Right renal cortex interstitium (tissue), 3 donors: ENCODE measurements at places on chromosomes 7 and 10. TPM values are rescaled to one million over a fixed set of nuclear protein-coding genes. Genes with fewer than 3 reads are reported as not detected.

Gene AZGP1
- 71.9 TPM for polyA plus RNA-seq

Gene UCN3
- polyA plus RNA-seq = 2.9 TPM

DNA sequence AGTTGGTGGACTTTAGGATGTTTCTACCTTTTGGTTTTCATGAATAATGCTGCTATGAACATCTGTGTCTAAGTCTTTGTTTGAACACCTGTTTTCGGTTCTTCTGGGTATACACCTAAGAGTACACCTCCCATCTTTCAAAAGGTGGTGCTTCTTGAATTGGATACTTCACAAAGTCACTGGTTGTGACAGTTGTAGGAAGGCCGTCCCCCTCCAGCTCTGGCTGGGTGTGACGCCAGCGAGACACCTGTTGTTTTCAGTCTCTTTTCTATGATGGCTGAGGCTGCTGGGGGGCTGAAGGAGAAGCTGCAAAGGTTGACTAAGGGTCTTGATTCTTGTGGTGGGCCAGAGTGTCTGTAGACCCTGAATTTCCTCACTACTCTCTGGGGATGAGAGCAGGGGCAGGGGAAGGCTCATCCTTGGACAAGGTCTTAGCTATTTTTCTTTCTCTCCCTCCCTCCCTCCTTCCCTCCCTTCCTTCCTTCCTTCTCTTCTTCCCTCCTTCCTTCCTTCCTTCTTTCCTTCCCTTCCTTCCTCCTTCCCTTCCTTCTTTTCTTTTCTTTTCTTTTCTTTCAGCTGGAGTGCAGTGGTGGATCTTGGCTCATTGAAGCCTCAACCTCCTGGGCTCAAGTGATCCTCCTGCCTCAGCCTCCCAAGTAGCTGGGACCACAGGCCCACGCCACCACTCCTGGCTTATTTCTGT is 5.6 kb downstream of the NEURL1 start:
- DNase-seq = no peak

GRCh38 chr10:22821501-22821900 is 106.4 kb upstream of the ARMC3 start:
- no peak for DNase-seq

DNA sequence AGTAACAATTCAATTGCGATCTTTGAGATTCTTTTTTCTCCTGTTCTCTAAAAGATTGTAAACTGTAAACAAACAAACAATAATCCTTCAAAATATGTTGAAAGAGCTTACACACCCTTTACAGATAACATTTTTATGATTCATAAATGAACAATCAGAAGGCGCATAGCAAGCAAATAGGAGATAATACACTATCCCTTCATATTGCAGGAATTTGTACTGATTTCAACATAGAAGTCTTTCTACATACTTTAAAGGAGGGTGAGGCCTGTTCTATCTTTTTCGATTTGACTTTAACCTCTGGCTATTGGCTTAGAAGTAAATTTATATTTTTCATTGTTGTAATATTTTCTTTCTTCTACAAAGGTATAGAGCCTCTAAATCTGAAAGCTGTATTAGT is 57.2 kb downstream of the TFEC start:
- DNase-seq = no peak

Gene UTF1
- not detected for polyA plus RNA-seq

- DNase-seq = no peak
Observed at GRCh38 chr10:96840841-96841518, 8.9 kb downstream of the LCOR start.

Gene KCNH2
- polyA plus RNA-seq = 14.1 TPM

Gene CLDN4
- 91.4 TPM for polyA plus RNA-seq

- no peak for DNase-seq
Observed at GRCh38 chr10:124693396-124693795, 50.8 kb downstream of the FAM53B start.

DNA sequence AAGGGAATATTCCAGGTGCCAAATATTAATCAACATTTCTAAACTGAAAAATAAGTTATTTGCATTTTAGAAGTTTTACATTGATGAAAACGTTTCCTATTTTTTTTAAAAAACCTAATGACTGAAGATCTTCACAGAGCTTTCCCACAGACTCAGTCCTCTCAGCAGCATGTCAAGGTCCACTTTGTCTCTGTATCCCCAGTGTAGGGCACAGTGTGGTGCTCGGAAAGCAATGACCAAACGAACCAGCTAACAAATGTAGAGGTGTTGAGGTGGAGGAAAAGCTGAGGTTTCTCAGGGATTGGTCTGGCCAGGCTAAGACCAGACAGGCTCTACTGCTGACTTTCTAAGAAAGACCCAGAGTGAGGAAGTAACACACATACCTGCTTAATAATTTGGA is 202.2 kb upstream of the CDCA7L start:
- no peak for DNase-seq

Gene PPIA
- 1,458 TPM for polyA plus RNA-seq

Gene STEAP4
- 0.06 TPM for polyA plus RNA-seq

GRCh38 chr10:22010973-22011408 is 7.5 kb upstream of the DNAJC1 start:
- DNase-seq = no peak

GRCh38 chr7:22582863-22583622 is 83.1 kb upstream of the STEAP1B start:
- no peak for DNase-seq

Gene NUP42
- polyA plus RNA-seq = 60.1 TPM

Gene CFAP70
- 12.4 TPM for polyA plus RNA-seq

Gene ANKRD7
- polyA plus RNA-seq = 5.0 TPM

DNA sequence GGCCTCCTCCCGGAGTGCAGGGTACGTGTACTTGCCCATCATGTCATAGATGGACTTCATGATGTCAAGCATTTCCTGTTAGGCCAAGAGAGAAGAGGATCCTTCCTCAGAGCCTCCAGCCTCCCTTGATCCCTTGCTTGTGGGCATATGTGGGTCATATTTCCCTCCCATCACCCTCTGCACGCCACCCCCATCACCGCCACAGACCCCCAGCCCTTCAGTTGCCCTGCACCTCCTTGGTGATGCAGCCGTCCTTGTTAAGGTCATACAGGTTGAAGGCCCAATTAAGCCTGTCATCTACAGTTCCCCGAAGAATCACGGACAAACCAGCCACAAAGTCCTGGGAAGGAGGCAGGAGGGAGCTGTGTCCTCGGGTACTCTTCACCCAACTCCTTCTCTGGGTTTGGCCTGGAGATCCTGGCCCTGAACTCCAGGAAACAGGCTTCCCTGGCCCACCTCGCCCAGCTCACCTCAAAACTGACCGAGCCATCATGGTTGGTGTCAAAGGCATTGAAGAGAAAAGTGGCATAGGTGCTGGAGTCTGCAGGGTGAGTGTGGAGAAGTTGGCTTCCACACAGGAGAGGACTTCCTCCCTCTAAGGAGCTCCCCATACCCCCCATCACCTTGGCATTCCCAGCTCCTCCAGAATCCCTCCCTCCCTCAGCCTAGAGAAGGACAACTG is 9.8 kb upstream of the OGA start:
- DNase-seq = no peak

Gene TRIM73
- polyA plus RNA-seq = 3.3 TPM

DNA sequence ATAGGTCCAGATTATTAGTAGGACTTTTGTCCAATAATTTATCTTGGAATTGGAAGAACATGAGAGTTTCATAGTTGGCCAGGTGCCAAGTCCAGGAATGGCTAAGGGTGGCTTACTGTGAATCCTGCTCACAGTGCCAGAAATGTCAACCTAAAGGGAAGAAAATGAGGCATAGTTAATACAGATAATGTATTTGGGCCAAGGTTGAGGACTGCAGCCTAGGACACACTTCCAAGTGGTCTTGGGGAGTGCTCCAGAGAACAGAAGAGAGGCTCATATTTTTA is 78.2 kb downstream of the MAPK8 start:
- no peak for DNase-seq

- DNase-seq = no peak
Observed at GRCh38 chr7:130423501-130424037, 17.2 kb downstream of the CEP41 start.

DNA sequence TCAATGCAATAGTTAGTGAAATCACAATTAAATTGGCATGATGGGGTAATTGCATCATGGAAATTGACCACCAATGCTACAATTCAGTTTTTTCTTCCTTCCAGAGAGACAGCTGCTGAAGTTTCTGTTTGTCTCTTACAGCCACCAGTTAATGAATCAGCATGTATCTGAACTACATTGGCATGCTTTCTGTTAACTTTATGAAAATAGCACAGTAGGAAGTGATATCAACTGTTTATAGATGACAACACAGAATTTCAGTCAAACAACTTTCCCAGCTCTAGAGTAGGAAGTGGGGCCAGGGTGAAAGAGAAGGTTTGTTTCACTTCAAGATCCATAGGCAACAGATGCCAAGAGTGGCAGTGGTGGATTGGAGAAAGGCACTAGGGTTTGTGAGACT is 339.6 kb upstream of the VWC2 start:
- DNase-seq = no peak

Gene SLC26A3
- polyA plus RNA-seq = 0.38 TPM

DNA sequence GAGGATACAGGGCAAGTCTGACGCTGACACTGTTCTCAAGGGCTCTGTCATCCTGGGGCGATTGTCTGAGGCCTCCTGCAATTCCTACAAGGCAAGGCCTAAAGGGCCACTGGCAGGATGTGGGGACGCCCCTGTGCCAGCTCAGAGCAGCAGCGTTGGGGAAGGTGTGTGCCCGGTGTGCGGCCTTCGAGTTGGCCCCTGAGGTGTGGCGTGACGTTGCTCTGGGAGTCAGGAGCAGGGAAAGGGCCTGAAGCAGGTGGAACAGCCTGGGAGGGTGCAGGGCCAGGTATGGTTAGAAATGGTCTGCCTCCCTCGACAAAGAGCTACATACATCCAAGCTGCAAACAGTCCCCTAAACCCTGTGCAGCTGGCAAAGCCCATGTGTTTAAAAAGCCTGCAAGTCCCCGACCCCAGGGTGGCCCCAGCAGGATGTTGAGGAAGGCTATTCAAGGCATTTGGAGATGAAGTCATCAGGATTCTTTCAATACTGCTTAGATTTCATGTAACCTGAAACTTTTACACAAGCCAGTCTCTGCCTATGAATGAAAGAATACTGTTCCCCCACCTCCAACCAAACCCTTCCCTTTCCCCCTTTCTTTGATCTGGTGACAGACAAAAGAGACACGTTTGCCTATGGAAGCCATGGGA is 142.5 kb upstream of the TNS3 start:
- no peak for DNase-seq

DNA sequence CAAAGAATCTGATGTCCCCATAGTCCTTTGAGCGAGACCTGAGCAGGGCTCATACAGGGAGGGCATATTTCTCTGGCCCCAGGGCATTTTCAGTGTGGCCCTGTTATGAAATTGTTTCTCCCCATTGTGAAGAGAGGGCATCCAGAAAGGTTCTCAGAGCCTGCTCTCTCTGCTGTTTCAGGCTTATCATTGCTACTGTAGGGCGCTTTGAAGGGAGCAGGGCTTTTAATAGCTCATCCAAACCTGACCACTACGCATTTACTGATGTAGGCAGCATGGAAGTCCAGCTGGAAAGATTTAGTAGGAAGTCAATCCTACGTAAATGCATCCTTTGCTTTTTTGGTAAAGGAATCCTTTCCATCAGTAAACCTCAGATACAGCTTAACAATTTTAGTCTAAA is 68.1 kb downstream of the PRPF18 start:
- no peak for DNase-seq

Gene GIMAP4
- polyA plus RNA-seq = 27.7 TPM

GRCh38 chr7:997404-998395 is 14.7 kb downstream of the CYP2W1 start:
- DNase-seq = no peak

Gene CALML5
- not detected for polyA plus RNA-seq

- DNase-seq = no peak
Observed at GRCh38 chr7:46626691-46627310, 705.7 kb upstream of the IGFBP3 start.

Gene HKDC1
- 16.9 TPM for polyA plus RNA-seq

DNA sequence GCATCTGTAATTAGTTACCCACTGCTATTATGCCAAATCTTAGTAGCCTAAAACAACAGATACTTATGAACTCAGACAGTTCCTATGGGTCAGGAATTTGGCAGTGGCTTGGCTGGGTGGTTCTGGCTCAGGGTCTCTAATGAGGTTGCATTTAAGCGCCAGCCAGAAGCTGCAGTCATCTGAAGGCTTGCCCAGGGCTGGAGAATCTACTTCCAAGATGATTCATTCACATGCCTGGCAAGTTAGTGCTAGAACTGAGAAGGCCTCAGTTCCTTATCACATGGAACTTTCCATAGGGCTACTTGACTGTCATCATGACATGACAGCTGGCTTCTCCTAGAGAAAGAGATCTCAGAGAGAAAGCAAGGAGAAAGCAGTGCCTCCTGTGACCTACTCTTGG is 121.3 kb downstream of the AVL9 start:
- DNase-seq = no peak

Gene CUEDC2
- 72.0 TPM for polyA plus RNA-seq

Gene AGBL3
- polyA plus RNA-seq = 7.6 TPM

DNA sequence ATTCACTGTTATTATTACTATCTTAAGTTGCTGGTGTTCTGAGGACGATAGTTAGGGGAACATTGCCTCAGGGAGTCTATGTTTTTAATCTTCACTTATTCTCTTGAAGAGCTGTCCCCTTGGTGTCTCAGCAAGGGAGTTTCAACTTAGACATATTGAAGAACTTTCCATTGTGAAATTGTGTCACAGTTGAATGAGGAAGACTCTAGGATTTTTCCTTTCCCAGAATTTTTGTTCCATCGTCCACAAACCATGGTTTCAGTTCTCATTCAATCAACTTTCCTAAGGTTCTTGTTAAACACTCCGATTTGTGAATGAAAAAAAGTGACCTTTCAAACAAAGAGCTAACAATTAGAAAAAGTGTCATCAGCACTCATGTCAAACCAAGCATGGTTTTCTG is 128.3 kb downstream of the GATA3 start:
- DNase-seq = no peak
